ENCODE measurements at places on chromosomes 16 and 17. TPM values are rescaled to one million over a fixed set of nuclear protein-coding genes. Genes with fewer than 3 reads are reported as not detected.

MILR1 gene
- not detected for total RNA-seq

DNA sequence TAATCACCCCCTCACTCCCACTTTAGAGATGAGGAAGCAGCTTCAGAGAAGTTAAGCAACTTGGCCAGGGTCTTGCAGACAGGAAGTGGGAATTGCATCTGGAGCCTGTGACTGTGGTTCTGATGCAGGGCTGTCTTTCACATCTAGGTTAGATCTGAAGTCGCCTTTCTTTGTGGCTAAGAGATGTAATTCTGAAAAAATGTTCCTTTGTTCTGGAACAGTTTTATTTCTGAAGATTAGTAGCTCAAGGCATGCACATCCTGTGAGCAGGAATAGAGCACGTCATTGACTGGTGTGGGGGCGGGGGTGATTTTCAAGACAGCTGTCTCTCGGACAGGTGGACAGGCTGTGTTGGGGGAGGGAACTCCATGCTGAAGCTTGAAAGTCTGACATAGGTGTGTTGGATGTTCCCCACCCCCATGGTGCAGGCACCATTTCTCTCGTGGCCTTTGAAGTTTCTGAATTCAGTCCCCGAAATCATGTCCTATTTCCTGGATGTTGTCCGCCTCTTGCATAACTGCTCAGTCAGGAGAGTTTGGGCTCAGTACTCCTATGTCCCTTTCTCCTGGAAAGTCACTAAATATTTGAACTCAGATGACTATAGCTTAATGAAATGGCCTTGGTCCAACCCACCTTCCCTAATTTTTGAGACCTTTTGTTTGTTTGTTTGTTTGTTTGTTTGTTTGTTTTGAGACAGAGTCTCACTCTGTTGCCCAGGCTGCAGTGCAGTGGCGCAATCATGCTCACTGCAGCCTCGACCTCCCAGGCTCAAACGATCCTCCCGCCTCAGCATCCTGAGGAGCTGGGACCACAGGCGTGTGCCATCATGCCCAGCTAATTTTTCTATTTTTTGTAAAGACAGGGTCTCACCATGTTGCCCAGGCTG lies 21.0 kb upstream of the HERPUD1 start:
- DNase-seq = peak; percentile 52

- DNase-seq = peak; percentile 81
Measured at GRCh38 chr16:24721830-24722238, 7.6 kb upstream of the TNRC6A start.

DNA sequence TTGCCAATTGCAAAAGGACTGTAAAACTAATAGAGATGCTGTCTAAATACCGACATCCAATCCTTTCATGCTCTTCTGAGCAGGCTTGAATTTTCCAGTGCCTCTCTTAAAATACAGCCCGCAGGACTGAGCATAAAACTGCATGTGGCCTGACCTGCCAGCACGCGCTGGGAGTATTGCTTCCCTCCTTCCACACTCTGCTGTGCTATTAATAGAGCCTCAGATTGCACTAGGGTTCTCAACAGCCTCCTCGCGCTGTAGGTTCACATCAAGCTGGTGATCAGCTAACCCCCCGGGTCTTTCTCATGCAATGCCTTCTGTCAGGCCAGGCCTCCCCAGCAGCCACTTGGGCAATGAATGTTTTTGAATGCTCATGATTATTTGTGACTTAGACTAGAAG lies 14.2 kb upstream of the MSI2 start:
- no peak for DNase-seq

FOXO3B gene
- total RNA-seq = 4.6 TPM

GRCh38 chr17:12985431-12986293 lies 32.2 kb downstream of the ELAC2 start:
- no peak for DNase-seq

DNA sequence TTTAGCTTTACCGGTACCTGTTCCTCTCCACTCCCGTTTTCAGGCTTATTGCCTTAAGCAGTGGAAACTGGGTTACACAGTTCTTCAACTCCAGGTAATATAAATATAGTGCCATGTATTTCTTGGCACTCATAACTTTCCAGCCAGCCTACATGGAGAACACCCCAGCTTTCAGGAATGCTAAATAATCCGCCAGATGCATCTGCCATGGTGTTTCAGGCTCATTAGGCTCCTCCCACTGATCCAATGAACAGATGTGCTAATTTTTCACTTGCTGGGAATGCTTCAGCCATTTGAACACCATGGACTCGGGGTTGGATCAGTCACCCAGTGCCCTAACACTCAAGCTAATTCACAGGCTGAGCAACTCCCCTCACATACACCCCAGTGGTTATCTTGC lies 4.6 kb downstream of the ANKFN1 start:
- DNase-seq = no peak

TP53TG3F gene
- total RNA-seq = 0.19 TPM

ZG16 gene
- not detected for total RNA-seq

DNA sequence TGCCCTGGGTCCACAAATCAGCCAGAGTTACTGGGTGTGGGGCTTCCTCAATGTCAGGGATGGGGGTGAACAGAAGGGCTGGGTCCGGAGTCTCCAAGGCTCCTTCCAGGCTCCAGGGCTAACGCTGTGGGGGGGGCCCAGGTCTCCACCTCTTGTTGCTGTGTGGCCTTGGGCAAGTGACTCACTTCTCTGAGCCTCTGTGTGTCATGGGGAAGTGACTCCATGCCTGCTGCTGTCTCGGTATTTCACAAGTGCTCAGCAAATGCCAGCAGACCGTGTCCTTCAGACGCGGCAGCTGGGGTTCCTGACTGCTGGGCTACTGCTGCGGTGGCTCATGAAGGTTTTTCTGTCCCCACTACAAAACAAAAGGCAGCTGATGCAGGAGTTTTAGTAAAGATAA lies 26.6 kb downstream of the JPH3 start:
- no peak for DNase-seq

DNA sequence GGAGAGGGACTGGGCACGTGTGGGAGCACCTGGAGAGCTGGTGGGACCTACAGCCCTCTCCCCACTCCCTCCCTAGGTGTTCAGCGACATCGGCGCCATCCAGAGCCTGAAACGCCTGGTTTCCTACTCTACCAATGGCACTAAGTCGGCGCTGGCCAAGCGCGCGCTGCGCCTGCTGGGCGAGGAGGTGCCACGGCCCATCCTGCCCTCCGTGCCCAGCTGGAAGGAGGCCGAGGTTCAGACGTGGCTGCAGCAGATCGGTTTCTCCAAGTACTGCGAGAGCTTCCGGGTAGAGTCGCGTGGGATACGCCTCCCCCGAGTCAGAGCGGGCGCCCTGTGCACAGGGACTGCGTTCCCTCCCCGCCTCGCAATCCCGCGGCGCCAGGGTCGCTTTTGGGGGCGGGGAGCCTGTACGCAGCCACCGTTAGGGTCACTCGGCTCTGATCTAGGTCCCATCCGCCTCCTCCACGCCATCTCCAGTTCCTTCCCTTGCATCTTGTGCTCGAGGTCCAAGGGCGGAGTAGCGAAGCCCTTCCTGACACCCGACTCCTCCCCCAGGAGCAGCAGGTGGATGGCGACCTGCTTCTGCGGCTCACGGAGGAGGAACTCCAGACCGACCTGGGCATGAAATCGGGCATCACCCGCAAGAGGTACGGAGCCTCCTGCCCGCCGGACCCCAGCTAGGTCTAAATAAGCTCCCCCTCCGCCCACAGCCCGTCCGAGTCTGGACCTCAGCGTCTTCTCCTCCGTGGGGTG lies 13.0 kb downstream of the SARM1 start:
- peak; percentile 85 for DNase-seq

CRHR1 gene
- total RNA-seq = not detected

- no peak for DNase-seq
Measured at GRCh38 chr17:14843086-14843795, 421.9 kb downstream of the PMP22 start.

- no peak for DNase-seq
Measured at GRCh38 chr17:14886200-14886739, 378.9 kb downstream of the PMP22 start.

BIRC5 gene
- total RNA-seq = 107 TPM

SPN gene
- total RNA-seq = 127 TPM

- peak; percentile 56 for DNase-seq
Measured at GRCh38 chr17:38943607-38944006, 18.2 kb downstream of the LASP1NB start.

GRCh38 chr17:81436294-81436849 lies 41.1 kb downstream of the BAHCC1 start:
- DNase-seq = no peak

DNA sequence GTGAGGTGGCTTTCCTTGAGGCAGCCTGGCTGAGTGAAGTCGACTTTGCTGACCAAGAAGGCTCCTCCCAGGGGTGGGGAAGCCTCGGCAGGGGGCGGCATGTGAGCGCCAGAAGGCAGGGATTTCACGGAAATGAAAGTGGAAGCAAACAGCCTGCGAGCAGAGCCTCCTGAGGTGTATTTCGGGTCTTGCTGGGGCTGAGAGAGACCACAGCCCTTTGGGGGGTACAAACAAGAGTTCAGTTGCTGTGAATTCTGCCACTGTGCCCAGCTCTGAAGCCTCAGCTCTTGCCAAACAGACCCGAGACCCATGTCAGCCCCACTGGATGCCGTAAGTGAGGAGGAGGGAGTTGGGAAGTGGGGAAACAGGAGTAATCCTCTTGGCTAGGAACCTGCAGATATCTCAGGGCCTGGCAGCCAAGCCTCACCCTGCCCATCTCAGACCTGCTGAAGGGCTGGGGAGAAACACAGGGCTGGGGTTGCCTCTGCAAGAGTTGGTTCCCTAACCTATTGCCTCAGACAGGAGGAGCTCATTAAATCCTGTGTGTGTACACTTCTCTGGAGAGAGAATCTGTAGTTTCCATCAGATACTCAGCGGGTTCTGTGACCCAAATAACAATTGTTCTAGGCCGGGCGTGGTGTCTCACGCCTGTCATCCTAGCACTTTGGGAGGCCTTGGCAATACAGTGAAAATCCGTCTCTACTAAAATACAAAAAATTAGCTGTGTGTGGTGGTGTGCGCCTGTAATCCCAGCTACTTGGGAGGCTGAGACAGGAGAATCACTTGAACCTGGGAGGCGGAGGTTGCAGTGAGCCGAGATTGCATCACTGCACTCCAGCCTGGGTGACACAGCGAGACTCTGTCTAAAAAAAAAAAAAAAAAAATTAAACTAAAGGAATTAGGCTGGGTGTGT lies at the start of gene IFI35:
Gene IFI35, plus strand, starts transcription at position 146 of the 913 bp plus-strand sequence. Its CDS starts 164 bp downstream, at position 310.
- peak; percentile 94 for DNase-seq

GRCh38 chr17:78184351-78184750 lies 2.5 kb downstream of the TK1 start:
- no peak for DNase-seq

GRCh38 chr16:84879569-84880487 lies 60.0 kb downstream of the CRISPLD2 start:
- no peak for DNase-seq

NPTX1 gene
- 22.7 TPM for total RNA-seq

PYY gene
- not detected for total RNA-seq

GRCh38 chr16:27316038-27316680 lies 2.4 kb downstream of the IL4R start:
- DNase-seq = no peak

SCGB1C2 gene
- not detected for total RNA-seq

- DNase-seq = no peak
Measured at GRCh38 chr17:75643643-75644017, 10.4 kb downstream of the SMIM5 start.

DNA sequence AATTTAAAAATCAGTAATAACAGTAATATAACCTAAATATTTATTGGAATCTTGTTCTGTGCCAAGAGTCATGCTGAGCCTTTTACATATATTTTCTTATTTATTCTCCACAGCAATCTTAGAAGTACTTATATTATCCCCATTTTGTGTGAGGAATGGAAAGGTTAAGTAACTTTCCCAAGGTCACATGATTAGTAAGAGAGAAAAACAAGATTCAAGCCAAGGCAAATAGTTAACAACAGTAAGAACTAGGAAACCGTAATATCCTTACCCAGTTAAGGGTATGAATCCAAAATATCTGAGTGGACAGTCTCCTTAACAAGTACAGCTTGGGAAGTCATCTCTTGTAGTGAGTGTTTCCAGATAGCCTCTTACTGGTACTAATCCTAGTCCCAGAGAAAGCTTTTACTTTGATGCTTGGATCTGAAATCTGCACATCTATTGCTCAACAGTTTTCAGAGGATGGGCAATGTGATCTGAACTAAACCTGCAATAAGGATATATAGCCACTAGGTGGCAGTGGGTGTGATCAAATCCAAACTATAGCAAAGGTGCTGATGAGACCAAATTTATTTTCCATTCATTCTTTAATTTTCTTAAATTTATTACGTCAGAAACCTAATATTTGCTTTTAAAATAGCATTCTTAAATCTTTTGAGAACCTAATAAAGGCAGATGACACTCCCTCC lies 23.3 kb downstream of the SHISA6 start:
- DNase-seq = no peak

DHX8 gene
- total RNA-seq = 46.9 TPM

DNA sequence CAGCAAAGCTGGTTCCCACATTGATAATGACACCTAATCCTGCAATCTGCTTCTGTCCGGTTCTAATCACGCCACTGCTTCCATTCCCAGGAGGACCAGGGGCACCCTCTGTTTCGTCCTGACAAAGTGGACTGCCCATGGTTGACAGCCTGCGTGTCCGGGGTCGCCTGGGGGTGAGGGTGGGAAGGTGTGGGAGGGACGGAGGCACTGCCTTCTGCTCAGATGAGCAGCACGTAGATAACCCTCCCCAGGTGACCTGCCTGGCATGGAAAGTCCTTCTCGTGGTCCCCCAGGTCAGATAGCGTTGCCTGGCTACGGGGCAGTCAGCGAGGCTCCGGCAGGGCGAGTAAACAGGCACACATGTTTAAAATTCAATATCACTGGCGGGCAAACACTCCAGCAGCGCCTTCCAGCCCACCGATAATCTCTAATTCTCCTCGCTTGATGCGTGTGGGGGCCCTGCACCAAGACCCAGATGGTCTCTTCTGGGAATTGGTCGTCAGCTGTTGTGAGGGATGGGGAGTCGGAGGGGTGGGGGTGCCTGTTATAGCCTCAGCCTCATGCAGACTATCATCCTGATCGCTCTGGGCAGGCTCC lies 132.2 kb downstream of the RAP1GAP2 start:
- DNase-seq = no peak

DNA sequence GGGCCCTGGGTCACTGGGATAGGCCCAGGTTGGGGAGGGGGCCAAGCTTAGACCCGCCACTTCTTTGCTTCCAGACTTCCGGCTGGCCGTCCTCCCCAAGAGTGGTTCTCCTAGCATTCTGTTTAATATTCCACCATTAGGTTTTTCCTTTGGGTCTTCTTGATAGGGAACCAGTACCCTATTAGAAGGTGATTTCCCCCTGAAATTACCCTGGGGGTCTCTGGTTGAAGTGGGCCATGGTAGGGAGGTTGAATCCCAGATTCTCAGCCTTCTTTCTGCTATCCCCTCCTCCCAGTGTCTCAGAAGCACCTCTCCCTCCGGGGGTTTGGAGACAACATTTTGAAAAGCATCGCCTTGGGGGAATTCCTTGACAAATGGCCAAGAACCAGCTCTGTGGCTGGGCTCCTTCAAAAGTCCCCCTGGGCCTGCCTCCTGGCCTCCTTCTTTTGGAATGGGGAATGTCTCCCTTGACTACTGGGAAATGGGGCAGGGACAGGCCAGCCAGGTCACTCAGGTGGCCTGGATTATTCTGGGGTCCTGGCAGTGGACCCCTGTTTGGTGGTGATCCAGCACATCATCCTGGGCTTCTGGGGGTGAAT lies 5.7 kb downstream of the LASP1 start:
- DNase-seq = no peak

SDR42E1 gene
- 8.2 TPM for total RNA-seq
